ENCODE measurements at places on chromosomes 1 and 21.

DNA sequence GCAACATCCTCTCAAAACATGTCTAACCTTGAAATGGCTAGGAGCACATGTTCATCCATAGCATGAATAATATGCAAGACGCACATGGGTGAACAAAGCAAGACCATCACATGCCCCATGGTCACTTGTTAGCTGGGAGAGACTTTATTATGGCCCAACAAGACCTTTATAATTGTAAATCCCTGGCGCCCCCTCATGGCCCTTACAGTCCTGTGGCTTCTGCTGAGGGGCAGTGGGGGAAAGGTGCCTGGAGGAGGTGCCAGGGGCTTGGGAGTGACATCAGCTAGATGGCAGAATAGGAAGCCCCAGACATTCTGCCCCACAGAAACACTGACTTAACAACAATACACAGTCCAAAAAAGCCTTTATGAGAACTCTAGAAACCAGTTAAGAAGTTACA lies 51.7 kb downstream of the CSMD2 start:
- DNase-seq: no peak

DNA sequence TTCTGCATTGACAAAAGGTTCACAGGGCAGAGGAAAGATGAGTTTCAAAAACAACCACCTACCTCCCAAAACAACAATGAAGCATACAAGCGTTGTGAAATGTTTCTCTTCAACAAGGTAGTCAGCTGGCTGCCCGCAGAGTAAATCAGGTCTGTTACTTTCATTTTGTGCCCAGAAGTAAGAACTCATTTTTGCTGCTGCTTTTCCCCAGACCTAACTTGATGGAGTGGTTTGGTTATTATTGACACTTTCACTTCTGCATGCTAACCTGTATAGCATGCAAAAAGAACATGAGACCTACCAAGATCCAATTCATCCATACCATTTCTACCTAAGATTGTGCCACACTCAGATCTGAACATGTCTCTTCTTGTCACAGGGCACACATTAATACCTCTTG lies 1.3 kb downstream of the SLC9C2 start:
- DNase-seq: no peak

DNA sequence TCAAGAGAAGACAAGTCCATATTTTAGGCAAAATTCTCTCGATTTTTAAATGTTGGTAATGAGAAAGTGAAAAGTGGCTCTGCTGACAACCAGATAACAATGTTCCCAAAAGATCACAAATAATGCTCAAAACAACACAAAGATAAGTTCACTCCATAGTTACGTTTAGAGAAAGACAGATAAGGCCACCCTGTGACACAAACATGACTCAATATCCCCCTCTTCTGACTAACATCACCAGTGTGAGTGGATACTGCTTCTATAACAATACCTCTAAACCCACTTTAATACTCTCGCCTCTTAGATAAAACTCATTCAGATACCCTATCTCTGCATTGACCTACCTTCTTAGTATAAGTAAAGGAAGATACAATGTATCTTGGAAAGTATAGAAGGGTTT lies 51.2 kb upstream of the RGS7 start:
- no peak for DNase-seq

- no peak for DNase-seq
Observed at GRCh38 chr21:27680181-27680580, 713.3 kb upstream of the ADAMTS5 start.

DNA sequence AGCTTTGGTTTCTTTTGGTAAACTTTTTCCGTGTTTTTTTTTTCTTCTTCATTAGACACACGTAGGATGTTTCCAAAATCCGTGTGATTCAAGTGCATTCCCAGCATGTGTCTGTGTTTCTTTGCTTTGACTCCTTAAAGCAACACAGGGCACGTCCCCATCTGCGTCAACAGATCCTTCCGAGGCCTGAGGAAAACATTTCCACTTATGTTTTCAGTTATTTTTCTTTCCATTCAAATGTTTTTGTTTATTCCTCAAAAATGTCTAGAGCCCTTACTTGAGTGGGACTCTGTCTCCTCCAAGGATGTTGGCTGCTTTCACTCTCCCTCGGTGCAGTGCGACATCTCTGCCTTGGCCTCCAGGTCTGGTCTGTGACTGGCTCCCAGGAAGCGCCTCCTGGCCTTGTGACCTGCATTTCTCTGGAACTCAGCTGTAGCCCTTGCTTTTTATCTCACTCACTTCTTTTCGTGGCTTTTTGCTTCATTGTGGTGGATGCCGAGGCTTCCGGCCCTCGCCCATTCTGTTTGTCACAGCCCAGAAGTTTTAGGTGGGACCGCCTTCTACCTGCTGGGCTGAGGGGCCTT lies 31.3 kb upstream of the SLC19A1 start:
- no peak for DNase-seq

DNA sequence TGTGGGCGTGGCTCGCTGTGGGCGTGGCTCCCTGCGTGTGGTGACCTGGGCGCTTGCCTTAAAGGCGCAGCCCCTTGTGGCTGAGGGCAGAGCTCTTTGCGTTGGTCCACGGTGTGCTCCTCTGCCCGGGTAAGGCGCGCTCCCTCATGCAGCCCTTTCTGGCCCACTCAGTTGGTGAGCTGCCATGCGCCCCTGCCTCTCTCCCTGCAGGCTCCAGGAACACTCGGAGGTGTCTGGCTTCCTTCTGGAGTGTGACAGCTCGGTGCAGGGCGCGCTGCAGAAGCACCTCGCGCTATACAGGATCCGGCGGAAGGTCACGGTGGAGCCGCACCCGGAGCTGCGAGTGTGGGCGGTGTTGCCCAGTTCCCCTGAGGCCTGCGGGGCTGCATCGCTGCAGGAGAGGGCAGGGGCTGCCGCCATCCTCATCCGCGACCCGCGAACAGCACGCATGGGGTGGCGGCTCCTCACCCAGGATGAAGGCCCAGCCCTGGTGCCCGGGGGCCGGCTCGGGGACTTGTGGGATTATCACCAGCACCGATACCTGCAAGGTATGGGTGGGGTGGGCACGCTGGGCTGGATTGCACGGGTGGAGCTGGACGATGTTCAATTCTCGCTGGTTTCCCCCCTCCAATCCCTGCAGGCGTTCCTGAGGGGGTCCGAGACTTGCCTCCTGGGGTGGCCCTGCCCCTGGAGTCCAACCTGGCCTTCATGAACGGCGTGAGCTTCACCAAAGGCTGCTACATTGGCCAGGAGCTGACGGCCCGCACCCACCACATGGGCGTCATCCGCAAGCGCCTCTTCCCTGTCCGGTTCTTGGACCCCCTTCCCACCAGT lies 9.1 kb downstream of the IBA57 start:
- DNase-seq: no peak

DNA sequence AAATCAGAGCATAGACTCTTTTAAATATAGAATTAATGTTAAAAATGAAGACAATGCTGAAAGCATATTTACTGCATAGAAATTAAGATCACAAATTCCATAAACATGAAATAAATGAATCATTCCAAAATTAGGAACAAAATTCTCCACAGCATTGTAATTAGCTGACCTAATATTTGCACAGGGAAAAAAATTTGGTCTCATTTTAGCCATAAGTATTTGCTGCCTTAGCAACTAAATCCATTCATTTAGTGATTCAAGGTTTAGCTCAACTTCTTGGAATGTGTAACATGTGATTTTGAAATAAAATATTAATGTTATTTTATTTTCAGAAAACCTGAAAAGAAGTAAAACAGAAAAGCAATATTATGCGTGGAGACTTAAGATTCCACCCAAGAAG lies 25.5 kb downstream of the ADAMTS5 start:
- DNase-seq: no peak

DNA sequence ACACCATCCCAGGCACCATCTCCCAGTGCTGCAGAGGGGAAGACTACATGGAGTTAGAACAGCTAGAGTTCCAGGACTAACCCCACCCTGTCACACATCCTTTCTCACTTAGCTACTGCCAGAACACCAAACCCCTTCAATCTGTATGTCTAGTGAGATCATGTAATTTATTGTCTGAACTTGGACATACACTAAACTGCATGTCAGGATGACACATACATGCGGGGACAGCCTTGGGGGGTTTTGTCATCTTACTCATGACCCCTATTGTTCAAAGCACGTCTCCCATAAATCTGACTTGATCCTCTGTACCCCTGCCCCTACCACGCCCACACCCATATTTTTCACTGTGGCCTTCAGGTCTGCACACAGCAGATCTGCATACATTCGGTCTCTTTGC lies 71.3 kb downstream of the GABPA start:
- no peak for DNase-seq

GRCh38 chr1:185420588-185421081 lies 103.6 kb upstream of the IVNS1ABP start:
- no peak for DNase-seq

- DNase-seq: no peak
Observed at GRCh38 chr21:27086186-27086585, 119.3 kb upstream of the ADAMTS5 start.

GRCh38 chr1:26827663-26828062 lies 1.2 kb downstream of the ZDHHC18 start:
- DNase-seq: no peak

- DNase-seq: no peak
Observed at GRCh38 chr1:202140833-202141232, 3.7 kb downstream of the ARL8A start.

DNA sequence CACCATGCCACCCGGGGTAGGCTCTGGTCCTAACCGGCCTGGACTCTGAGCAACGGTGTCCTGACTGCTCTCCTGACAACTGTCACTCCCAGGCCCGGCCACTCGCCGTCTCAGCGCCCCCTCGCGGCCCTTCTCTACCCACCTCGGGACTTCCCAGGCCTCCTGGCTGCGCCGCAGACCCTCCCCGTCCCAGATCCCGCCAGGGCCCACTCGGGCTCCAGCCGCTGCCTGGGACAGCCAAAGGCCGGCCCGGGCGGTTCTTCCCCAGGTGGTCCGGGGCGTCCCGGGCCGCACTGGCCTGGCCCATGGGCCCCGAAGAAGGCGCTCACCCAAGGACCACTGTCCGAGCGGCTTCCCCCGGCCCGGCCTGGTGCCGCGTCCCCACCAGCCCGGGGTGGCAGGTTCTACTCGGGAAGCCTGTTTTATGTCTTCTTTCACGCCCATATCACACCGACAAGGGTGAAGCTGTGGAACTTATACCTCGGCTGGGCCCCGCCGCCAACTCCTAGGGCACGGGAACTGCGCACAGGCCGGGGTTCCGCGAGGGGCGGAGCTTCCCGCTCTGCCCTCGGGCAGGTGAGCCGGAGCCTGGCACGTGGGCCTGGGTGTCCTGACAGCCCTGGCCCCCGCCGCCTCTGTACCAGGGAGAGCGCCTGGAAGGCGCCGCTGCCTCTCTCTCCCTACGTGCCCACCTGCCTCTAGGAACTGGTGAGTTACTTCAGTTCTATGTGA lies 138.3 kb downstream of the TTLL7 start:
- DNase-seq: peak; percentile 60

DNA sequence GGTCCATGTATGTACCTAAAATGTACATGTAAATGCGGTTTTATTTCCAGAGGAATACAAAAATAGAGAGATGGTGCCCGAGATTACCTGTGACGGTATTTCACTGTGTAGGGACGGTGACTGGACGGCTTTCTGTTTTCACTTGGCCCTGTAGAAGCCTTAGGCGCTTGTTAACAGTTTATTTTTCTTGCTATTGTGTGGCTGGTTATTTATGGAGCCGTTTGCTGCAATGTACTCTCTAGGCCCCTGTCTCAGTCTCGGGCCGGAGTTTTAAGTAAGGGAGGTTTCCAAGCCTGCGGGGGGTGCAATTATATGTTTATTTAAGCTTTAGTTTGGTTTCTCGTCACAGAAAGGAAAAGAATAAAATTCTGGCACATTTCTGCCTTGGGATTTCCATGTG lies 413 bp downstream of the EFCAB7 start:
- DNase-seq: no peak

DNA sequence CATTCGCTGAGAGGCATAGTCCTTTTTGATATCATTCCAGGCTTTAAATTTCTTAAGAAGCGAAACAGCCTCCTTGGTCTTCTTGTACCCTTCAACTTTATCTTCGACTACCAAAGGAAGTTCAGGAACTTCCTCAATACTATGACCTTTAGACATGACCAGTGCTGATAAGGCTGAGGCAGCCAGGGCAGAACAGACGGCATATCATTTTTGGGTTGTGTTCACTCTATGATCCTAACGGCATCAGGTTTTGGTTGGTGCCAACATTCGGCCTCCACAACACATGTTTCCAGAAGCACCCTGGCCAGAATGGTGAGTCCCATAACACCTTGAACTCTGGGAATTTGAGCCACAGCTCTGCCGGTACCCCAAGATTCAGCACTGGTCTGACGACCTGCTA lies 31.4 kb upstream of the MYOC start:
- DNase-seq: no peak

GRCh38 chr1:36446271-36446670 lies 4.0 kb downstream of the OSCP1 start:
- DNase-seq: no peak

Data from activated CD8-positive, alpha-beta memory T cell treated with anti-CD3 and anti-CD28 coated beads for 1 hour (primary cell).